ENCODE measurements at places on chromosomes 7 and 10. TPM values are rescaled to one million over a fixed set of nuclear protein-coding genes. Genes with fewer than 3 reads are reported as not detected.

GARIN1A gene
- 3.1 TPM for polyA plus RNA-seq

BTBD16 gene
- 0.52 TPM for polyA plus RNA-seq

NRF1 gene
- 8.1 TPM for polyA plus RNA-seq

COL28A1 gene
- 14.4 TPM for polyA plus RNA-seq

DNA sequence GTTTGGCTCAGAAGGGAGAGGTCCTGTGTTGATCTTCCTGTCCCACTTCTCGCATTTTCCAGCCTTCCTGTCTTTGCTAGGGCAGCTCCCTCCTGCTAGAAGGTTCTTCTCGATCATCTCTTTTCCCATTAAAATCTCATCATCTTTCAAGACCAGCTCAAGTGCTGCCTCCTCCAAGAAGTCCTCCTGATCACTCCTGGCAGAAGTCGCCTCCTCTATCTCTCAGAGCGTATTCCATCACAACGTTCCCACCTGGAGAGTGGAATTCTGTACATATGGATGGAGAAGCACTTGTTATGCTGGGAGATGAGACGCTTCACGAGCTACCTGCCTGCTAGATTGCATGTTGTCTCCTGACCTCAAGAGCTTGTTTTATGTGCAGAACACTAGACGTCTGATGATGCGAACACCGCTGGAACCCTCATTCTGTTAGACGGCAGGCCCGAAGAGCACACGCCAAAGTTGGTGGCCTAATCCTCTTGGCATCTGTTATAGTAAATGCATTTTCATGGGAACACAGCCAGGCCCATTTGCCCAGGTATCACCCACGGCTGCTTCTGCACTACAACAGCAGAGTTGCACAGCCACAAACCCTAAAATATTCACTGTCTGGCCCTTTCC, 68.0 kb upstream of the INSIG1 start:
- DNase-seq, result no peak

- no peak for DNase-seq
Measured at GRCh38 chr7:6651851-6652445, 14.8 kb downstream of the ZNF316 start.

DNA sequence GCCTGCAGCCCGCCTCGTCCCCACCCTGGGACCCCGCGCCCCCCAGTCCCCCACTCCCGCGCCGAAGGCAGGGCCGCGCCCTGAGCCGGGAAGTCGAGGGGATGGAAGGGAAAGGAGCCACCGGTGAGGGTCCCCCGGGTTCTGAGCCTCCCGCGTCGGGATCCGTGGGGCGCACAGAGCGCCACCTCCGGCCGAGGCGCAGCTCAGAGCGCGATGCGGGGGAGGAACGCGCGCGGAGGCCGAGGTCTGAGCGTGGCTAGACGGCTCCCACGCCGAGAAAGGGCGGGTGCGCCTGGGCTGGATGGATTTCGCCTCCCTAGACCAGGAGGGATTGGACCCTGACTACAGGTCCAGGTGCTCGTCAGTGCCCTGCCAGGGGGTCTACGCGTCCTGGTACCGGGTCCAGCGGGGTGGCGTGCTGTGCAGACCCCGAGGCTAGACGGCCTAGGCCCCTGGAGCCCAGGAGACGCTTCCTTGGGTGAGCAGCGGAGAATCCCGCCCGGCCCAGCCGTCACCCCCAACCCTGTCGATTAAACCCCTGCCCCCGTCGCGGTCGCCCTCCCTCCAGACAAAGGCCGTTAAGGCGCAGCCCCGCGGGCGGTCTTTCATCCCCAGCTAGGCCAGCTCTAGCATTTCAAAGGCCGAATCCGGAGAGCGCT, 986 bp upstream of the PDGFA start:
- DNase-seq, result peak; percentile 70

DNA sequence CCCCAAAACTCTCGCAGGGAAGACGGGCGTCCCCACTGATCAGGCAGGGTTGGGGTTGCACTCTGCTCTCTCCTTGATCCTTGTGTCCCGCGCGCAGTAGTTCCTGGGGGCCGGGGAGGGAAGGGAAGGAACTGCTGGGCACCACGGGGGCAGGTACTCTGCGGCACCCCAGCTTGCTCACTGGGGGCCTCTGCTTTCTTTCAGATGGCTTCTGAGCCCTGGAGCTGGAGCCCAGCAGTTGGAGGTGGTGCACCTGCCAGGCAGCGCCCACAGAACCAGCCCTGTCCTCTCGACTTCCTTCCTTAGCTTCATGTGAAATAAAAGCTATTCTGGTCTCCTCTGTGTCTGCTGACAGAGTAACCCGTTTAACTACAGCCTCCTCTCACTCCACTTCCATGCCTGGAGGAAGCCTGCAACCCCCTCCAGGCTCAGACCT, 12.2 kb downstream of the PLAC9 start:
- no peak for DNase-seq

GRCh38 chr10:56561336-56561735, 200.3 kb upstream of the ZWINT start:
- no peak for DNase-seq

- no peak for DNase-seq
Measured at GRCh38 chr7:85776691-85777345, 590.0 kb upstream of the SEMA3D start.
